ENCODE measurements at places on chromosomes 1 and 21. TPM values are rescaled to one million over a fixed set of nuclear protein-coding genes. Genes with fewer than 3 reads are reported as not detected.

- no peak for DNase-seq
Measured at GRCh38 chr1:45545019-45545493, 5.6 kb upstream of the AKR1A1 start.

C1orf94 gene
- not detected for total RNA-seq

DNA sequence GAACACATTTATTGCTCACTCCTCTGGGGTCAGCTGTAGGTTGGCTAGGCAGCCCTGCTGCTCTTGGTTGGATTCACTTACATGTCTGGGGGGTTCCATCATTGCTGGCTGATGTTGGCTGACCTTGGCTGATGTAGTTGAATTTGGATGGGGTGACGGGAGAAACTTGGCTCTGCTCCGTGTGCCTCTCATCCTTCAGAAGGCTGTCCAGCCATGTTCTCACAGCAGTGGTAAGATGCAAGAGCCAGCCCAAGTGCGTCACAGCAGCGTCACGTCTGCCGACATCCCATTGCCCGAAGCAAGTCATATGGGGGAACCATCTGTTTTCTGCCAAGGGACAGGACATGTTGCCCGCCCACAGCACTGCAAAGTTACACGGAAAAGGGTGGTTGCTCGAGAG lies 613.5 kb downstream of the MATN1 start:
- DNase-seq: peak; percentile 59

GRCh38 chr1:154325583-154326545 lies 539 bp downstream of the ATP8B2 start:
- DNase-seq: peak; percentile 82

SLFNL1 gene
- total RNA-seq: 0.12 TPM

DNA sequence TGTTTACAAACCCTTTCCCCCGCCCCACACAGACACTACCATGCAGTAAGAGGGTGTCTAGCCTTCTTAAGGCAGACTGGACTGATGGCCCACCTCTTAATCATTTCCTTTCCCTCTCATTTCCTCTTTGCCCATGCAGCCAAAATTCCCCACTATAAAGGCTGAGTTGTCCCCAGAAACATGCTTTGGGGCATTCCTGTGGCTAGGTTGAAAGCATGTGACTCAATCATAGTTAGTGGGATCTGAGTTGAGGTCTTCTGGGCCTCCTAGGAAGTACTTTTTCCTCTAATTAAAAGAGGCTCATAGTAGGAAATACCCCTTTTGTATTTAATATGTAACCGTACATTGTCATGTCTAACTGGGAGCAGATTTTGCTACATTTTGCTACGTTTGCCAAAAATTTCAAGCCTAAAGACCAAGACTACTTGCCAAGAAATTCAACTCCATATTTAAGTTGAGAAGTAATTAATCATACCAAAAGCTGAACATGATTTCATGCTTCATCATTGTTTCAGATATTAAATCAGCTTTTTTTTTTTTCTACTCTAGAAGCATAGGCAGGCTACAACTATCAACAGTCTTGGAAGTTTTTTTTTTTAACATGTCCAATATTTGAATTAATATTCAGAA lies 174.7 kb downstream of the ADGRL4 start:
- no peak for DNase-seq

DNA sequence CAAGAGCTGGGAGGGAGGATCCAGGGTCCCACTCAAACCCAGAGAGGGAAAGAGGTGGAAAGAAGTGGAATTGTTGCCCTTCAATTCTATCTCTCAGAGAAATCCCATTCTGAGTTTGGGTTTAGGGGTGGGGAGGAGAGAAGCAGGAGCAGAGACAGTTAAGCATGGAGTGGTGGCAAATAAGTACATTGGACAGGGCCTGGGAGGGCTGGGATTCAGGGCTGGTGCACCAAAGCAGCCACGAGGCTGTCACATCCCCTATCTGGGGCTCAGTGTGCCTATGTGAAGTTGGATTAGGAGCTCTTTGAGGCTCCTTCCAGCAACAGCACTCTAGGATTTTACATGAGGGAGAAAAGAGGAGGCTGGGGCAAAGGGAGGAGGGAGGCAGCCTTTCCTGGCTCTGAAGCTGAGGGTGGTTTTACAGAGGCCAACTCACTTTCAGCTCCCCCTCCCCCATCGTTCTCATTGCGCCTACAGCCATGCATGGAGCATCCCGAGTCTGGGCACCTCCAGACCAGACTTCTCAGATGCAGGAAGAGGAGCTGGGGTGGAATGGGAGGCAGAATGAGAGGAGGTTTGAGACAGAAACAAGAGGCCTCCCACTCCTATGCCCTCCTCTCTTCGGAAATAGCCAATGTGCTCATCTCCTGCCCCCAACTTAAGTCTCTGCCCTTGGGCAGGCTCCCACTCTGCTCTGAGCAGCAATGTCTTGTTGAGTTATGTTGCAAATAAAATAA lies 3.0 kb upstream of the SYT6 start:
- no peak for DNase-seq

CFAP57 gene
- 4.1 TPM for total RNA-seq

UBL4B gene
- total RNA-seq: not detected

BARHL2 gene
- total RNA-seq: 0.07 TPM

GRCh38 chr1:58888833-58889232 lies 105.0 kb upstream of the JUN start:
- DNase-seq: no peak

- DNase-seq: no peak
Measured at GRCh38 chr1:40059338-40059959, 18.9 kb downstream of the CAP1 start.

GRCh38 chr1:5599541-5599940 lies 392.7 kb downstream of the NPHP4 start:
- no peak for DNase-seq

Measured in G401 (cell line).